ENCODE measurements at places on chromosomes 5 and 9. TPM values are rescaled to one million over a fixed set of nuclear protein-coding genes. Genes with fewer than 3 reads are reported as not detected.

The BAAT gene
- 0.54 TPM for total RNA-seq

The NACC2 gene
- 3.9 TPM for total RNA-seq

The NTRK2 gene
- 2.1 TPM for total RNA-seq

The ZNF883 gene
- 18.4 TPM for total RNA-seq

The TENT4A gene
- 23.7 TPM for total RNA-seq

The TRIM7 gene
- 0.93 TPM for total RNA-seq

The FAM221B gene
- total RNA-seq, result not detected

The N4BP3 gene
- 2.2 TPM for total RNA-seq

The PCDHB16 gene
- 20.1 TPM for total RNA-seq

The BARX1 gene
- 6.9 TPM for total RNA-seq

The FBP1 gene
- not detected for total RNA-seq

The DMRT2 gene
- total RNA-seq, result 0.56 TPM

The BTNL9 gene
- total RNA-seq, result 37.9 TPM

The PCDHA11 gene
- 23.2 TPM for total RNA-seq

The ARID3C gene
- not detected for total RNA-seq

The PRSS3 gene
- total RNA-seq, result not detected

The C5orf58 gene
- not detected for total RNA-seq

The CFAP90 gene
- not detected for total RNA-seq

The PGM5 gene
- total RNA-seq, result not detected

The THBS4 gene
- 41.1 TPM for total RNA-seq

The MELK gene
- total RNA-seq, result 7.2 TPM

The GALNT12 gene
- total RNA-seq, result 2.7 TPM

The OR2V1 gene
- not detected for total RNA-seq

The IFNA13 gene
- not detected for total RNA-seq

The GRXCR2 gene
- not detected for total RNA-seq

The RNF180 gene
- 9.1 TPM for total RNA-seq

The WHRN gene
- total RNA-seq, result 3.2 TPM
